Activated naive CD4-positive, alpha-beta T cell treated with anti-CD3 and anti-CD28 coated beads, Interleukin-2, amount 10 ng/mL, durations not matched to agents 7 days and 5 days (primary cell): ENCODE measurements at places on chromosomes 7 and 10.

DNA sequence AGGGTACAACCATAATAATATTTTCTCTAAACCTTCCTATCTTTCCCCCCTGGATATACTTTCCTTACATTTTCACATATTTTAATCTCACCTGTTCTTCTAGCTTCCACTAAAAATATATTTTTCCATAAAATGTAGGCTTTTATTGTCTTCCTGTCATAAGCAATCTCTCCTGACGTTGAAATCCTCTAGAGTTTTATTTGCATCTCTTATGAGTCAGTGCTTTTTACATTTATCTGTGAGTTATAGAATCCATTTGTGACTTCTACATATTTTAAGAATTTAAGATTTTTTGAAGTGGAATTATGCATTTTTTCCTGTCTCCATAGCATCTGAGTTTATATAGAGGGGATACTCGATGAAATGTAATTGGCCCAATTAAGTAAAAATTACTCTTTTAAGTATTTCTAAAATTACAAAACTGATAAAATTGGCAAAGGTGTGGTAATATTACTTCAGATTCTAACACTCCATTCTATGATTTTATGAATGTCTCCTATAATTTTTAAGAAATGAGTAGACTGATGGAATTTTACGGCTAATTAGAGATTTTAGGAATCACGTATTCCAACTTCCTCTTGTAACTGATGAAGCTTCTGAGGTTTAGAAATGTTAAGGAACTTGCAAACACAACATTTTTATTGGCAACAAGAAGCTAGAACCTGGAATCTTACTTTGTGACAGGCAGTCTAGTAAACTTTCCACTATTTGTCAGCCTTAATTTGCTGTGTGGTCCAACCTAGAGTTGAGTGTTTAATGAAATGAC is 422.9 kb upstream of the SEMA3A start:
- no peak overlapping the region for H3K4me3 ChIP-seq
- no peaks in the 10 kb centered on the region for H3K27me3 ChIP-seq
- H3K4me1 ChIP-seq: no peaks in the 10 kb centered on the region
- DNase-seq: no peak
- no peak overlapping the region for H3K27ac ChIP-seq

- no peak for DNase-seq
- H3K4me3 ChIP-seq: no peak overlapping the region
- no peaks in the 10 kb centered on the region for H3K4me1 ChIP-seq
- no peaks in the 10 kb centered on the region for H3K27me3 ChIP-seq
These were observed 194.7 kb downstream of the KCND2 start for GRCh38 chr7:120467676-120468075.

GRCh38 chr10:103241262-103242011 is 4.2 kb upstream of the RPEL1 start:
- peaks cover 7% of the 10 kb centered on the region for H3K27me3 ChIP-seq
- H3K4me1 ChIP-seq: peaks cover 21% of the 10 kb centered on the region
- peak; percentile 27 for DNase-seq
- H3K36me3 ChIP-seq: no peaks in the 10 kb centered on the region
- no peak overlapping the region for H3K4me3 ChIP-seq
- H3K27ac ChIP-seq: no peak overlapping the region

GRCh38 chr7:107179326-107180164 is 10.7 kb downstream of the HBP1 start:
- no peak overlapping the region for H3K27ac ChIP-seq
- no peaks in the 10 kb centered on the region for H3K27me3 ChIP-seq
- no peak overlapping the region for H3K4me3 ChIP-seq
- peaks cover 3% of the 10 kb centered on the region for H3K4me1 ChIP-seq
- no peak for DNase-seq

DNA sequence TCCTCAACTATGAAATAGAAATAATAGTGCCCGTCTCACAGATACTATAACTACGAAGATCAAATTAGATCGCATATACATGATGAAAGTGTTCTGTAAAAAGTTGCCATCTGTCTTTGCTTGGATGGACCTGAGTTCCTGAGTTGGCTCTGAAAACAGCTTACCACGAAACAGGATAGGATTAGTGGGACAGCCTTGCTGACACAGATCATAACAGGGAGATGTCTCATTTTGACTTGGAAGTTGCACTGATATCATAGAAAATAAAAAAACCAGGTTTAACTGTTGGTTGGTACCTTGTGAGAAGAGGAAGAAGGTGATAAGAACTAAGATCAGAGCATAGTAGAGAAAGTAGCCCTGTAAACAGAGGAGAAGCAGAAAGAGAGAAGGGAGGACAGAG is 79.3 kb upstream of the AGBL3 start:
- H3K36me3 ChIP-seq: no peaks in the 10 kb centered on the region
- no peak overlapping the region for H3K27ac ChIP-seq
- H3K4me1 ChIP-seq: peaks cover 10% of the 10 kb centered on the region
- no peak overlapping the region for H3K4me3 ChIP-seq

DNA sequence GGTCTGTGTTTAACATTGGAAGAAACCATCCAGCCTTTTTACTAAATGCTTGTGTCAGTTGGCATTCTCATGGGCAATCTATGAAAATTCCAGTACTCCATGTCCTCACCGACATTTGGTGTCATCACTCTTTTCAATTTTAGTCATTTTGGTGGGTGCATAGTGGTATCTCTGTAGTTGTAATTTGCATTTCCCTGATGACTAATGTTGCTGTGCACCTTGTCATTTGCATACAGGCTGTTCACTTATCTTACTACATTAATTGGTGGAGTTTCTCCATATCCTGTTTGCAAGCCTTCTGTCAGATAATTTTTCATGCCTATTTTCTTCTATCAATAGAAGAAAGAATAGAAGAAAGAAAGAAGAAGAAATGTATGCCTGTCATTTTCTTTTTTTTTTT is 73.7 kb downstream of the PLPP4 start:
- no peaks in the 10 kb centered on the region for H3K4me1 ChIP-seq
- H3K36me3 ChIP-seq: no peaks in the 10 kb centered on the region
- DNase-seq: no peak
- no peak overlapping the region for H3K27ac ChIP-seq

DNA sequence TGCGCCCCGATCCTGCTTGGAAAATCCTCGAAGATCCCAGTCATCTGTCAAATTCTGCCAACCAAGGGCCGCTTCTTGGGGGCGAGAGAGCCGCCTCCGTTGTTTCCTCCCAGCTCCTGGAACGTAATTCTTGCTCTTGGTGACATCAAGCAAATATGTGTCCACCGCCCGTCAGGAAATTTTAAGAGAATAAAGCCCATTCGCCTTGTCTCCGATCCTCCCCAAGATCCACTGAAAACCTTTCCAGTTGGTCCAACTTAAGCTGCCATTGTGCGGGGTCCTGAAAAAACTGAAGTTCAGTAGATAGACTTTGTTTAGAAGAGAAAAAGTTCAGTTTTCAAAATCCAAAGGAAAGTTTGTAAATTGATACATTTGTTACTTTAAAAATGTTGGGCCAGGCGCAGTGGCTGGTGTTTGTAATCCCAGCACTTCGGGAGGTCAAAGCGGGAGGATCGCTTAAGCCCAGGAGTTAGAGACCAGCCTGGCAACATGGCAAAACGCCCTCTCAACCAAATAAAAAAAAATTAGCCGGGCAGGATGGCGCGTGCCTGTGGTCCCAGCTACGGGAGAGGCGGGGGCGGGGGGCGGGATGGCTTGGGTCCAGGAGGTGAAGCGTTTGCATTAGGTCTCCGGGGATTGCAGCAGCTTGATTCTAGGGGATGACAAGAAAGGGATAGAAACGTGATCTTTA is 1.0 kb upstream of the ZNF800 start:
- DNase-seq: no peak
- H3K27ac ChIP-seq: peak overlapping the region; percentile 99
- peak overlapping the region; percentile 90 for H3K4me3 ChIP-seq
- H3K27me3 ChIP-seq: peaks cover 20% of the 10 kb centered on the region
- peaks cover 24% of the 10 kb centered on the region for H3K36me3 ChIP-seq
- H3K4me1 ChIP-seq: peaks cover 47% of the 10 kb centered on the region

DNA sequence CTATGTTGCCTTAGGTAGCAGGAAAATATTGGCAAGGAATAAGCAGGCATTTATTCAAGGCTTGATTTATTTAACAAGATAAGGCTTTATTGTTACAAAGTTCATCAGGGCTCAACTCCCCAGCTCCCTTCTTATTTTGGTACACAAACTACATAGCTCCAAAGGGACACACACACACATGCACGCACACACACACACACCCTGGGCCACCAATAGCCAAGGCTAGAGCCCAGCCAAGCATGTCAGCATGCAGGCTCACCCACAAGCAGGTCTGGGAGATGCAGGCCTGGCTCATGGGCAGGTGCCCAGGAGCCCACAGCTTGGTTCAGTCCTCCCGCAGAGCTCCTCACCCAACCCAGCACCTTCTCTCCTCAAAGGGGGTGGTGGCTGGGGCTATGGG is 23.4 kb downstream of the LEP start:
- no peaks in the 10 kb centered on the region for H3K4me1 ChIP-seq
- H3K36me3 ChIP-seq: no peaks in the 10 kb centered on the region
- H3K27me3 ChIP-seq: peaks cover 55% of the 10 kb centered on the region
- no peak overlapping the region for H3K4me3 ChIP-seq

- H3K4me1 ChIP-seq: peaks cover 15% of the 10 kb centered on the region
- no peak overlapping the region for H3K4me3 ChIP-seq
- no peaks in the 10 kb centered on the region for H3K36me3 ChIP-seq
- peaks cover 6% of the 10 kb centered on the region for H3K27me3 ChIP-seq
- no peak for DNase-seq
- no peak overlapping the region for H3K27ac ChIP-seq
These were observed 10.3 kb upstream of the H2AZ2 start for GRCh38 chr7:44858161-44858560.

- H3K27me3 ChIP-seq: no peaks in the 10 kb centered on the region
- H3K36me3 ChIP-seq: no peaks in the 10 kb centered on the region
- no peaks in the 10 kb centered on the region for H3K4me1 ChIP-seq
- H3K4me3 ChIP-seq: no peak overlapping the region
These were observed 951.6 kb downstream of the ANKRD7 start for GRCh38 chr7:119175911-119176627.

GRCh38 chr7:39421661-39422060 is 144.5 kb upstream of the YAE1 start:
- DNase-seq: no peak
- peaks cover 16% of the 10 kb centered on the region for H3K27me3 ChIP-seq
- no peak overlapping the region for H3K4me3 ChIP-seq
- no peaks in the 10 kb centered on the region for H3K4me1 ChIP-seq
- H3K27ac ChIP-seq: no peak overlapping the region

DNA sequence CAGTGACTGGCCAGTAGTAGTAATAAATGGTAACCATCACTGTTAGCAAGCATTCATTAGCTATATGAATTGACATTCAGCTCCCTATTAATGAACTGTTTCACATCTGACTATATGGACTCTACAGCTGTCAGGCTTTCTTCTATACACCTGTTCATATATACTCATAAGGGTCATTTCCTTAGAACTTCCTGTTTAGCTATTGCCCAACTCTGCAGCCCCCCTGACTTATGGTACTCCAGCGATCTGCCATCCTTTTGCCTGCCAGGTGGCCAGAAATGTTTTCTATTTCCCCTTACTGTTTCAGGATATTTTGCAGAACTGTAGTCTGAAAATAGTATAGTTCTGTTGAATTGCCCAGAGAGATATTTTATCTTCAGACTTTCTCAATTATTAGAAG is 56.6 kb downstream of the TASOR2 start:
- H3K4me1 ChIP-seq: no peaks in the 10 kb centered on the region
- no peak overlapping the region for H3K27ac ChIP-seq
- no peak for DNase-seq
- H3K36me3 ChIP-seq: peaks cover 58% of the 10 kb centered on the region
- no peaks in the 10 kb centered on the region for H3K27me3 ChIP-seq

DNA sequence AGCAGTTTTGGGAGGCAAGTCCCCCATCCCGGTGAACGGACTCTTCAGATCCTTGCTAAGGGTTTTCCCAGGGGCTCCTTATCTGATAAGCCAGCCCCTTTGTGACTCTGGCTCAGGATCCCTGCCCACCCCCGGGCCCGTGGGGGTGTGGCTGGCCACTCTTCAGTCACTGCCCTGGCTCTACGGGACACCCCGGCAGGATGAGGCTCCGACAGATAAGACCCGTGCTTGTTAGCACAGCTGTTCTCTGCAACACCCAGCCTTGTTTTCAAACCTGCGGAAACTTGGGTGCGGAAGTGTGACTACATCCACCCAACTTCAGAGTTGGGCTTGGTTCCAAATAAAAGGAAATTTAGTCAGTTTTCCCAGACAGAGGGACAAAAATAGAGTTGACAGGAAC is 66.7 kb upstream of the PODXL start:
- no peak overlapping the region for H3K27ac ChIP-seq
- H3K27me3 ChIP-seq: peaks cover 25% of the 10 kb centered on the region
- H3K4me3 ChIP-seq: no peak overlapping the region
- H3K4me1 ChIP-seq: no peaks in the 10 kb centered on the region

- no peak overlapping the region for H3K4me3 ChIP-seq
- no peak for DNase-seq
- H3K4me1 ChIP-seq: no peaks in the 10 kb centered on the region
- H3K36me3 ChIP-seq: no peaks in the 10 kb centered on the region
- peaks cover 3% of the 10 kb centered on the region for H3K27me3 ChIP-seq
These were observed 164.7 kb downstream of the C1GALT1 start for GRCh38 chr7:7347045-7347444.

DNA sequence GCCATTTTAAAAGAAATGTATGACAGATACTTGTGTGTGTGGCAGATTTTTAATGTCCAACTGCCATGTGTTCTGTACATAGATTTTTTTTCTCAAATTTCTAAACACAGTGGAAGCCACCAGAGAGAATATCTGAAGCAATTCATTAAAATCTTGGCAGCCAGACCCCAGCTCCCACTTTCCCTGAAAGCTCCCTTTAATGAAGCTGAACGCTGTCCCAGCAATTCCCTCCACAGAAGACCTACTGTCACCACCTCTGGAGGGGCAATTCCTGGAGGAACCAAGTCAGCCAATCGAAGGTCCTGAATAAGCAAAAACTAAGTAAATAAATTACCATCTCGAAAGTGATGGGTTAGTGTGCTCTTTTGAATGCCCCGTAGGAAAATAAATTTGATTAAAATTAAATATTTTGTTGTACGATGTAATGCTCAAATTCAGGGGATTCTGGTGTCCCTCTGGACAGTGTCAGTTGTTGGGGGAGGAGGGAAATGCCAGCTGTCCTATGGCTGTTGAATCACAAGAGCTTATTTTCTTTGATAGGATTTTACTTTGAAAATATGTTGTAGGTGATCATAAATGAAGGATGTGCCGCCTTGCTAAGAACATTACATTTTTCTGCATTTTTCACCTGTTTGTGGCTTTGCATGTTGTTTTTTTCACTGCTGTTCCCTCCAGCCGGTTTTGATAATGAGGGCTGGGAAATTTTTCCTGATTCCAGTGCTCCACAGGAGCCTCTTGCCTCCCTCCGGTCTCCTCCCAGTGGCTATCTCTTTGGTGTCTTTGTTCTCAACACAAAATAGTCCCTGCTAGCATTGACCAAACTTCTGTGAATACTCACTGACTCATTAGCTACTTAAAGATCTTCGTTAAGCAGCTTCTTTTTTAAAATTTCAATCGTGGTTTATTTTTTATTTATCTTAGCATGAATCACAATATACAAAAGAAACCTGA is 9.2 kb upstream of the GSAP start:
- peaks cover 2% of the 10 kb centered on the region for H3K36me3 ChIP-seq
- H3K4me3 ChIP-seq: no peak overlapping the region
- peaks cover 23% of the 10 kb centered on the region for H3K27me3 ChIP-seq

- no peak overlapping the region for H3K4me3 ChIP-seq
- no peaks in the 10 kb centered on the region for H3K27me3 ChIP-seq
- peaks cover 12% of the 10 kb centered on the region for H3K36me3 ChIP-seq
- no peaks in the 10 kb centered on the region for H3K4me1 ChIP-seq
- no peak overlapping the region for H3K27ac ChIP-seq
These were observed 245.1 kb downstream of the CHCHD3 start for GRCh38 chr7:132836746-132837145.
